ENCODE measurements at places on chromosomes 5 and 9. TPM values are rescaled to one million over a fixed set of nuclear protein-coding genes. Genes with fewer than 3 reads are reported as not detected.

ZDHHC11B gene
- total RNA-seq: not detected

HAPLN1 gene
- 2.7 TPM for total RNA-seq

IFNA16 gene
- total RNA-seq: not detected

CHSY3 gene
- total RNA-seq: 2.4 TPM

PCDHB15 gene
- 0.17 TPM for total RNA-seq

MACIR gene
- 6.4 TPM for total RNA-seq

PCSK5 gene
- 0.89 TPM for total RNA-seq

TXNDC8 gene
- not detected for total RNA-seq

CCNI2 gene
- not detected for total RNA-seq

NEUROG1 gene
- not detected for total RNA-seq

NPDC1 gene
- total RNA-seq: 19.6 TPM

TAF11L5 gene
- total RNA-seq: not detected

WNT8A gene
- not detected for total RNA-seq

KCNV2 gene
- total RNA-seq: not detected

QRFP gene
- not detected for total RNA-seq

DMRT1 gene
- total RNA-seq: not detected

TRIM36 gene
- 1.5 TPM for total RNA-seq

GLDC gene
- 0.34 TPM for total RNA-seq

SECISBP2 gene
- 23.5 TPM for total RNA-seq

FGF1 gene
- total RNA-seq: 2.2 TPM

CCNB1 gene
- total RNA-seq: 294 TPM

PCDHA11 gene
- not detected for total RNA-seq

SLC22A5 gene
- 4.6 TPM for total RNA-seq

GCNT4 gene
- total RNA-seq: 0.34 TPM

PLPP1 gene
- total RNA-seq: 36.0 TPM

BTNL9 gene
- total RNA-seq: not detected

IRX1 gene
- total RNA-seq: not detected

CDH10 gene
- total RNA-seq: not detected

BARHL1 gene
- total RNA-seq: not detected

SLC22A4 gene
- total RNA-seq: 1.7 TPM

SUSD3 gene
- 5.6 TPM for total RNA-seq

SELENOP gene
- 30.4 TPM for total RNA-seq

EXD3 gene
- total RNA-seq: 11.1 TPM

GRXCR2 gene
- total RNA-seq: not detected

SYK gene
- not detected for total RNA-seq

TAL2 gene
- not detected for total RNA-seq
